ENCODE measurements at places on chromosomes 1 and 21. TPM values are rescaled to one million over a fixed set of nuclear protein-coding genes. Genes with fewer than 3 reads are reported as not detected.

- DNase-seq: no peak
These were observed 8.2 kb downstream of the TNN start for GRCh38 chr1:175075572-175076568.

DNA sequence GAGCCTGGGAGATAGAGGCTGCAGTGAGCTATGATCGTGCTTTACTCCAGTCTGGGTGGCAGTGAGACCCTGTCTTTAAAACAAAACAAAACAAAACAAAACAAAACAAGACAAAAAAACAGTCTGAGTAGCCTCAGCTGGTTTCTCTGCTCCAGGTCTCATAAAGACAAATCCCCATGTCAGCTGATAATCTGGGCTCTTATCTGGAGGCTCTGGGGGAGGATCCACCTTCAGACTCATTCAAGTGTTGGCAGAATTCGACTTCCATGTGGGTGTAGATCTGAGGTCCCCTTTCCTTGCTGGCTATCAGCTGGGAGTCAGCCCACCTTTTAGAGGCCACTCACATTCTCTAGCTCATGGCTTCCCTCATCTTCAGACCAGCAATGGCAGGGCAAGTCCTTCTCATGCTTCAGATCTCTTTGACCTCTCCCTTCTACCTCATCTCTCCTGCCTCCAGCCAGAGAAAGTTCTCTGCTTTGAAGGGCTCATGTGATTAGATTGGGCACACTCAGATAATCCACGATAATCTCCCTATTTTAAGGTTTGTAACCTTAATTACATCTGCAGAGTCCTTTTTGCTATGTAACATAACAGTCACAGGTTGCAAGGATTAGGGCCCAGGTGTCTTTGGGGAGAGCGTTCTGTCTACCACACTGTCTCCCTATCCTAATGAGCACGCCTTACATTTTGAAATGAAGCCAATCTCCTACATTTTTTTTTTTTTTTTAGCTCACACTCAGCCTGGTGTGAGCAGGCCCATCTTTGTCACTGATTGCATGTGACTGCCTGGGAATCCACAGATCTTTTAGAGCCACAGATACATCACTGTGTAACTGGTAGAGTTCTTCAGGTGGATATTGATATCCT, 7.5 kb upstream of the PYCR2 start:
- no peak for DNase-seq

GRCh38 chr1:116804736-116805135, 50.5 kb downstream of the CD2 start:
- DNase-seq: no peak

GRCh38 chr1:89608984-89609725, 23.8 kb upstream of the LRRC8C start:
- DNase-seq: no peak

- no peak for DNase-seq
These were observed 37.3 kb downstream of the COL18A1 start for GRCh38 chr21:45442276-45442675.

DNA sequence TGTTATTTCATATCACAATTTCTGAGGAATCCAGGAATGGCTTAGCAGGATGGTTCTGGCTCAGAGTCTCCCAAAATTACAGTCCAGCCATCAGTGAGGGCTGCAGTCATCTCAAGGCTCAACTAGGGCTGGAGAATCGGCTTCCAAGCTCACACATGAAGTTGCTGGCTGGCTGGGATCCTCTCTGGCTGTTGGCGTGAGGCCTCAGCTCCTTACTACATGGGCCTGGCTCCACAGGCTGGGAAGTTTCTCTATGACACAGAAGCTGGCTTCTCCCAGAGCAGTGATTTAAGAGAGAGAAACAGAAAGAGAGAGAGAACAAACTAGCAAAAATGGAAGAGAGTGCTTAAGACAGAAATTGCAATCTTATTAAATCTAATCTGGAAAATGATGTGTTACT, 38.8 kb upstream of the RGS8 start:
- DNase-seq: no peak

Gene RAP1GAP
- total RNA-seq: 18.8 TPM

Measured in frontal cortex (tissue), 4 donors.